Choroid plexus epithelial cell (primary cell): ENCODE measurements at places on chromosomes 2 and 18.

DNA sequence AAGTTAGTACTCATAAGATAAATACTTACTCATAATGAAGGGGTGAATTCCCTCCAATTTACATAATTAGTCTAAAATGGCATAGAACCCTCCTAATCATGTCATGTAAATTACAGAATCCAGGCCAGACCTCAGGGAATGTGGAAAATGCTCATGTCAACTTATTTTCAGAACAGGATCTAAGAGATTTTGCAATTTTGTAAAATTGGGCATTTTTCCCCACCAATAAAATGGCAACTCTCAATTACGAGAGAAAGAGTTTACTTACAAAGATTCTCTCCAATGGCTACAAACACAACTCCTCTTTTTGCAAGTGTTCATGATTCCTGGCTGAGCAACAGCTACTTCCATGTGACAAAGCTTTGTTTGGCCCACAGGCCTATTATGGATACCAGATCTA lies 33.8 kb upstream of the SP5 start:
- DNase-seq = no peak

- DNase-seq = no peak
Observed at GRCh38 chr2:82278416-82278815, 1973.9 kb upstream of the LRRTM1 start.

DNA sequence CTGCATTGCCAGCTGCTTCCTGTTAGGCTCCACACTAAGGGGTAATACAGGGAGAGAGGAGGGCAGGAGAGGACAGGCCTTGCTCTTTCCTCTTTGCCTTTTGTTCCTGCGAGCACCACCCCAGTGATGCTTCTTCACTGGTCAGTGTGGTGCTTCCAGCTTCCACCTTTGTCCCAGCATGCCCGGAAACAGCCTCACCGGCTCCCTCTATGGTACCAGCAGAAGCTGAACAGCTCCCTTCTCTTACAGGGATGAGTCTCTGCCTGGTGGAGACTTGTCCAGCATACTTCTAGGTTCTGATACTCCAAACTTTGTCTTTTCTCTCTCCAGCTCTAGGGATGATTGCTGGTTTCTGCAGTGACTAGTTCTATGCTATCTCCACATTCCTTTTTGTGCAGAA lies 413.3 kb downstream of the TSN start:
- DNase-seq = no peak

- DNase-seq = no peak
Observed at GRCh38 chr2:219744600-219744999, 117.2 kb downstream of the SLC4A3 start.

DNA sequence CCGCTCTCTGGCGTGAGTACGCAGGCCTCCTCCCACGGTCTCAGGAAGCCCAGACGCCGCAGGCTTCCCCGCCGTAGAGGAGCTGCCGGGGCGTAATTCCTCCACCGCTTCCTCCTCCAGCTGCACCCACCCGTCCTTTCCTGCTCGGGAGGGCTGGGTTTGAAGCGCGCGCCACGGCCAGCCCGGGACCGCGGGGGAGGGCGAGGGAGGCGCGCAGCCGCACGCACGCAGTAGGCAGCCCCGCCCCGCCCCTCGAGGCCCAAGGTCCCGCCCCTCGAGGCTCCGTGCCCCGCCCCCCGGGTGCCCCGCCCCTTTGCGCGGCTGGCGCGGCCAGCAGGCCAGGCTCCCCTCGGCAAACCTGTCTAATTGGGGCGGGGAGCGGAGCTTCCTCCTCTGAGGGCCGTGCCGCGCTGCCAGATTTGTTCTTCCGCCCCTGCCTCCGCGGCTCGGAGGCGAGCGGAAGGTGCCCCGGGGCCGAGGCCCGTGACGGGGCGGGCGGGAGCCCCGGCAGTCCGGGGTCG lies at the start of gene MALT1:
MALT1 (plus strand) TSS at position 355 of the 521 bp plus-strand sequence. CDS start 179 bp downstream, outside the sequence.
- DNase-seq = peak; percentile 89

GRCh38 chr2:25740810-25741381 lies 67.5 kb upstream of the DTNB start:
- DNase-seq = peak; percentile 89

GRCh38 chr2:156327835-156328695 lies 4.5 kb downstream of the NR4A2 start:
- no peak for DNase-seq

- no peak for DNase-seq
Observed at GRCh38 chr18:28689588-28689987, 512.7 kb upstream of the CDH2 start.

GRCh38 chr2:43300781-43301583 lies 74.6 kb upstream of the ZFP36L2 start:
- DNase-seq = no peak

GRCh38 chr2:170878505-170878904 lies 50.5 kb upstream of the GORASP2 start:
- no peak for DNase-seq

DNA sequence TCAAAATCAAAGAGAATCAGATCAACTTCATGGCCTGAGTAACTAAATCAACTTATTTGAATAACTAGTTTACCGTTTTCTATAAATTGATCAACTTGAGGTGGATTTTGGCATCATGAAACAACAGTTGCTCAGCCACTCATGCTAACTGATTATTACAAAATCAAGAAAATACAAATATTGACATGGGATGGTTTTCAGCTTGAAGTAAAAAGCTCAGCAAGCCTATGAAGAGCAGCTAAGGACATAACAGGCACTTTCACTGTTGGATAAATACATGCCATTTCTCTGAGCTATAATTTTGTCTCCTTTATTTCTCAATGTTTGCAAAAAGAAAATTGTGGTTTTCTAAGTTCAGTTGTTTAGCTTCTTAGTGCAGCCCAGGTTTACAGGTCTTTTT lies 18.9 kb downstream of the SRD5A2 start:
- no peak for DNase-seq

DNA sequence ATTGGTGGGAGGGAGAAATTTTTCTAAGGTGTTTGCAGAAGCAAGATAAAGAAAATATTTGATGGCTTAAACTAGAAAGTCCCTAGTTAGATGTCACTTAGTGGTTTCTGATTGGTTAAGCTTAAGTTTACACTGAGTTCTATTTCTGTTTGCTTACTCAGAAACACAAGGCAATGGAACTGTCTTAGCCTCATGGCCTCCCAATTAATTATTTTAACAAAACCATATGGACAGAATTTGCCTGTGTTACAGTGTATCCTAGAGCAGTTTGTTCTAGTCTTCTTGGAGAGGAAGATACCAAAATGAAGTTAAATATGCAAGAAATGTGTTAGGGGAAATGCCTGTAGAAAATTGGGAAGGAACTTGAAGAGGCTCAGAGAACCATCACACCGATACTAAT lies 4.6 kb upstream of the IMPACT start:
- DNase-seq = no peak

DNA sequence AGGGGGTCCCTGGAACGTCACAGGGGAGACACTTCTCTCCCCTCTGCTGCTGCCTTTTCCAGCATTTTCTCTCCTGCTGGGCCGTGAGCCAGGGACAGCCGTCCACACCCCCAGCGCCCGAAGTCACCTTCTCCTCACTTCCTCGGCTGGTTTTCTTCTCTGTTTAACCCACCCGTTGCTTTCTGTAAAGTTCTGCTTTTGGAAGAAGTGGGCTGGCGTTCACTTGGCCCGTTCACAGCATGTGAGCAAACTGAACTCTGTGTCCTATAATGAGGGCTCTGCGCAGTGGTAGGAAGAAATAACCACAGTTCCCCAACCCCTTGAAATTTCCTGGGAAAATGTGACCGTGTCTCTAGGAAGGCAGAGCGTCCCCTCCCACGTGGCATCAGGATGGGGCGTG lies 187.0 kb upstream of the HDAC4 start:
- DNase-seq = no peak

DNA sequence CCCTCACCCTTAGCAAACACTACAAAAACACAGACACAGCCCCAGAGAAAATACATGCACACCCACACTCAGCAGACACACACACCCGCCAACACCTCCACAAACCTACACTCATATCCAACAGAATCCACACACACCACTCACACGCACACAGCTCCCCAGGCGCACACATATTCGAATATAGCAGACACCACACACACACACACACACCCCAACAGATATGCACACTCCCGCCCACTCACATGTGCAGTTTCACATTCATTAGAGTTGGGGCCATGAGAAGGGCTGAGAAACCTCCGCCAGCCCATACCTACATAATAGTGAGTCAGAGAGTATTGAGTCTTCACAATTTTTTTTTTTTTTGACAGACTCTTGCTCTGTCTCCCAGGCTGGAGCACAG lies 29.4 kb upstream of the NOTO start:
- peak; percentile 43 for DNase-seq

DNA sequence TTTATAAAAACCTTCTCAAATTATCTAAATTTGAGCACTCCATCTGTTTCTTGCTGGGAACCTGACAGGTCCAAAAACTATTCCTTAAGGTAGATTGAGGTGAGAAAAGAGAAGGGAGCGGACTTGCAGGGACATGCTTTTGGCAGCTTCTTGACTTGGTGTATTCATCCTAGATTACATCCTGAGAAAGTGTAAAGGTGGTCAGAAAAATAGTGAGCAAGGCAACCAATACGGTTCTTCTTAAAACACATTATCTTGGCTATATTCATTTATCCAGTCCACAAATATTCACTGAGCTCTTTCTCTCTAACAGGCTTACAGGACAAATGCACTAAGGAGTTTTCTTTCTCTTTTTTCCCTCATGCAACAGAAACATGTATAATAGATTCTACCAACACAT lies 230.0 kb downstream of the LRP1B start:
- DNase-seq = no peak

DNA sequence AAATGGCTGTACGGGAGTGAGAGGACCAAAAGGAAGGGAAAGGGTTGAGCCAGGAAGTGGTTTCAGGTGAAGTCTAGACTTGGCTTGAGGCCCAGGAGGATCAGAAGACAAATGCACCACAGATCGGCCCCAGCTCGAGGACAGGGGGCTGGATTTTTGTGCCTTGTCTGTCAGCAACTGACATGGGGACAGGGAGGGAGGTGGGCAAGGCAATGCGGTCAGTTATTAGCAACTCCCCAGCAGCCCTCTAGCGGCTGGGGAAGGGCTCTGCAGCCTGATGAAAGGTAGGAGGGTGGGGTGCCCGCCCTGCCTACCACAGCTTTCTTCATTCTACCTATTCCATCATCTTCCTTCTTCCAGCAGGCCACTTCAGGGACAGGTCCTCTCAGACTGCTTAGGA lies 50.0 kb downstream of the CPO start:
- DNase-seq = peak; percentile 49

GRCh38 chr2:157971702-157972101 lies 95.6 kb upstream of the ACVR1 start:
- peak; percentile 20 for DNase-seq

DNA sequence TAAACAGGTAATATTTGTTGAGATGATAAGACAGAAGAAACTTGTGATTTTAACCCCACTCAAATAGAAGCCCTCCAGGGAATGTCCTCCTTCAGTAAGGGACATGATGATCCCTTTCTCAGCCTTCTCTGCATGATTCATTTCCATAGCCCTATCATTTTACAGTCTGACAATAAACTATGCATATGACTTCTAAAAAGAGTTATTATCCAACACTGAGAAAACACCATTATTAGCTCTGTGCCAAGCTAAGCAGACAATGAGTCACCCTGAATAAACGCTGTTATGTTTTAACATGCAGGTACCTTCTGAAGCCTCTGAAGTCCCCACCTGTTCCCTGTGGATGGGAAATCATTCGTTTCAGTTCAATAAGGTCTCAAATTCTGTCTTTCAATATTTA lies 54.7 kb downstream of the DTNB start:
- DNase-seq = peak; percentile 78

GRCh38 chr2:48812416-48812815 lies 56.9 kb upstream of the LHCGR start:
- DNase-seq = no peak

DNA sequence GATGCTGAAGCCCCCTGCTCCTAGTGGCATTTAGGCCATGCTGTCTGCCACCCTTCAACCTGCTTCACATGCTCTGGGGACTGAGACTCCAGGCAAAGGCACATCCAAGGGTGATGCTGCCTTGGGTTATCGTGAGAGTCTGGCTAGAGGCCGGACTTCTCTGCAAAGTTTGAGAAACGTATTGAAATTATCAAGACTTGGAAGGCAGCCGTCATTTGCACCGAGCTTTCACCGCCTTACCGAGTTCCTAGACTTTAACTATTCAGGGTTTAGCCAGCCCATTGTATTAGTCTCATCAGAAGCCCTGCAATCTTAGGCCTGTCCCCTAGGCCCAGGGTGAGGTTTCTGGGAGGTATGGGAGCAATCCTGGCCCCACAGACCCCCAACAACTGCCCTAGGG lies 34.0 kb downstream of the RDH14 start:
- no peak for DNase-seq

- DNase-seq = no peak
Observed at GRCh38 chr18:48417985-48418384, 8.8 kb upstream of the ZBTB7C start.

DNA sequence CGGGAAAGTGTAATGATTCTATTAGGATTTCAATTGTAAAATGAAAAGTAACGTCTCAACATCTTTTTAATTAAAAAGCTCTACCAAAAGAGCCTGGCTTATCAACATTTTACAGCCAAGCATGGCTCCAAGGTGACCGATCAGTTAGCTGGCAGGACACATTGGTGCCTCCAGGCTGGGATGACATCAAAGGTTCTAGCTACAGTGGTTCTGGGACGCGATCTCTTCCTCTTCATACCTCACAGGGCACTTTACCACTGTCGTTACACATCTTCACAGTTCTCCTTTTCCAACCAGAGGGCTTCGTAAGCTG lies 693 bp downstream of the ORC2 start:
- no peak for DNase-seq

GRCh38 chr2:31319406-31320175 lies 85.6 kb downstream of the EHD3 start:
- DNase-seq = peak; percentile 96

DNA sequence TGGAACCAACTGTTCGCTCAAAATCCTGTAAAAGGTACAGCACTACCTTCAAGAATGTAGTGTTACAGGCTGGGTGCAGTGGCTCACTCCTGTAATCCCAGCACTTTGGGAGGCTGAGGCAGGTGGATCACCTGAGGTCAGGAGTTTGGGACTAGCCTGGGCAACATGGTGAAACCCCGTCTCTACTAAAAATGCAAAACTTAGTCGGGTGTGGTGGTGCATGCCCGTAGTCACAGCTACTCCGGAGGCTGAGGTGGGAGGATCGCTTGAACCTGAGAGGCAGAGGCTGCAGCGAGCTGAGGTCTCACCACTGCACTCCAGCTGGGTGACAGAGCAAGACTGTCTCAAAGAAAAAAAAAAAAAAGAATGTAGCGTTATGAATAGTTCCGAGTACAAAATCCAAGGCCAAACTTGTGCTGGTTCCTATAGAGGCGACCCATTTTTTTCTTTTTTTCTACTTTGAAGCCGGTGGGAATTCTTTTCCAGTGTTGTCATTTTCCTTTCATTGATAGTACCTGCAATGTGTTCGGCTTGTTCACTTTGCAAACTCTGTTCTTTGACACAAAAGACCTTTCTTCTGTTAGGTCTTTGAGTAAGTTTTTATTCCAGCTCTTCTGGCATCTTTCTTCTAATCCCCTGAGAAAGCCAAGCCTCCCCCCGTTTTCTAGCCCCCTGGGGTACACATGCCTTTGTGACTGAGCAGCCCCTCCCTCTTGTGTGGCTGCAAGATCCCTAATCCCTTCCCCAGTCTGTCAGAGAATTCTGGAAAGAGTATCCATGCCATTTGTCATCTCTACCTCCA lies 25.1 kb downstream of the INPP5D start:
- DNase-seq = no peak

- no peak for DNase-seq
Observed at GRCh38 chr2:214747992-214748391, 61.5 kb downstream of the BARD1 start.
